ENCODE measurements at places on chromosomes 3 and 15.

GRCh38 chr3:44021651-44022594 is 219.8 kb upstream of the TOPAZ1 start:
- peak; percentile 82 for DNase-seq

GRCh38 chr3:177946048-177946447 is 590.2 kb upstream of the KCNMB2 start:
- DNase-seq, result no peak

DNA sequence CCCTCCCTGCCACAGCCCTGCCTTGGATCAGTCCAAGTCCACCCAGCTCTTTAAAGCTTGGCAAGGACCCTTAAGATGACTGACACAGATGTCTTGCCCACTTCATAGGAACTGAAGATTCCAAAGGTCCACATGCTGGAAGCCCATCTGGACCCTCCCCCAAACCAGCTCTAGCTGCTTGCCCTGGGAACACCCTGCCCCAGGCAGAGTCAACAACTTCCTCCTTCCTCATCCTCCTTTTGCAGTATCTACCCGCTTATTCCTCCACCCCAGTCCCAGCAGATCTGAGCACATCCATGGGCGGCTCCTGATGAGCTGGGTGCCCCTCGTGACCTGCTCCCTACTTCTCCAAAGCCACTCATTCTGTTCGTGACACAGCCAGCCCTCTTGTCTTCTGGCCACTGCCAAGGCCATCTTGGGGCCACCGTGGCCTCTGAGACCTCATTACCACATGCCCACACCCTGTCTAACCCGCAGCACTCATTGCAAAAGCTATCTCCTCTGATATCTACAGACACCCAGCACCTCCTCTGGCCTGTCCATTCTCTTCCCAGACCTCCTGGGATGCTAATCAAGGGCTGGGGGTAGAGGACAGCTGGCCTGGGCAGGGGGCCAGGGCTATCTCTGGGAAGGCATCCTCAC is 2.0 kb upstream of the PFKFB4 start:
- peak; percentile 36 for DNase-seq

GRCh38 chr15:50904211-50904610 is 4.3 kb upstream of the AP4E1 start:
- no peak for DNase-seq

DNA sequence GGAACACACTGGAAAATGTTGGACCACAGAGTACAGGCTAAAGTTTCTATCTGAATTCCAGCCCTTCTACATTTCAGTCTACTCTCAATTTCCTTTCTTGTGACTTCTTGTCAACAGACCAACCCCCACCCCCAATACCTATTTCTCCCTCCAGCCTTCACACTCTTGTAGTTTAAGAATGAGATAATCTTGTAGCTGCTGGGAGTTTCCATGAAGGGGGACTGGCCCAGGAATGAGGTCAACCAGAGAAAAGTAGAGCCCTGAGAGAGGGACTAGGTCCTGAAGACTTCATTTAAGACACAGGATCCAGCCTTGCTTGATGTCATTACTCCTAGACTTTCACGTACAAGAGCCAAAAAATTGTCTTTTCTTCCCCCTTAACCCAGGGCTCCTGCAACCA is 29.5 kb upstream of the FAM107A start:
- no peak for DNase-seq

DNA sequence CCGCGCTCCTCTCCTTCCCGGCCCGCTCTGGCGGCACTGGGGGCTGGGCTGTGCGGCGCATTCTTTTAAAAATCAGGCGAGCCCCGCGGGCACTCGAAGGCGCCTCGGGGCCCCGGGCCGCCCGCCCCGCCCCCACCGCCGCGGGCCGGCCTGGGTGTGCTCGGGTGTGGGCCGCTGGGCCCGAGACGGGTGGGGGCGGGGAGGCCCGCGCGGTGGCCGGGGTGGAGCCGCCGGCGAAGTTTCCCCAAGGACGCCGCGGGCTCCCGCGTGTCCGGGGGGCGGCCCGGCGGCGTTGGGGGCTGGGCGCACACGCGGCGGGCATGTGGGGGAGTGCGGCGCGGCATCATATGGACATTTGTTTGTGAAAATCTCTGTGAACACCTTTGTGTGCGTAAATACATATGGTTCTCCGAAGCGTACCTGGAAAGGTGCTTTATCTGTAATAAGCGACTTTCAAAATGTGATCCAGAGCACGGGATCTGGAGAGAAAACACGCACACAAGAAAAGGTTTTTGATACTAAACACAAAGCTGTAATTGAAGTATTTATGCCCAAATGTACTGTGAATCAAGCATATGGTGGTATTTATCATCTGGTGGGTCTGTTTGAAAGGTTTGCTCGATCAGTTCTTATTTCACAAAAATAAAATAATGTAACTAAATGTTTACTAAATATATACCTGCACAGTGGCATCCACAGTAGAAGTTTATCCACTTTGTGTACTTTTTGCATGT is 612 bp upstream of the TBL1XR1 start:
- peak; percentile 99 for DNase-seq

DNA sequence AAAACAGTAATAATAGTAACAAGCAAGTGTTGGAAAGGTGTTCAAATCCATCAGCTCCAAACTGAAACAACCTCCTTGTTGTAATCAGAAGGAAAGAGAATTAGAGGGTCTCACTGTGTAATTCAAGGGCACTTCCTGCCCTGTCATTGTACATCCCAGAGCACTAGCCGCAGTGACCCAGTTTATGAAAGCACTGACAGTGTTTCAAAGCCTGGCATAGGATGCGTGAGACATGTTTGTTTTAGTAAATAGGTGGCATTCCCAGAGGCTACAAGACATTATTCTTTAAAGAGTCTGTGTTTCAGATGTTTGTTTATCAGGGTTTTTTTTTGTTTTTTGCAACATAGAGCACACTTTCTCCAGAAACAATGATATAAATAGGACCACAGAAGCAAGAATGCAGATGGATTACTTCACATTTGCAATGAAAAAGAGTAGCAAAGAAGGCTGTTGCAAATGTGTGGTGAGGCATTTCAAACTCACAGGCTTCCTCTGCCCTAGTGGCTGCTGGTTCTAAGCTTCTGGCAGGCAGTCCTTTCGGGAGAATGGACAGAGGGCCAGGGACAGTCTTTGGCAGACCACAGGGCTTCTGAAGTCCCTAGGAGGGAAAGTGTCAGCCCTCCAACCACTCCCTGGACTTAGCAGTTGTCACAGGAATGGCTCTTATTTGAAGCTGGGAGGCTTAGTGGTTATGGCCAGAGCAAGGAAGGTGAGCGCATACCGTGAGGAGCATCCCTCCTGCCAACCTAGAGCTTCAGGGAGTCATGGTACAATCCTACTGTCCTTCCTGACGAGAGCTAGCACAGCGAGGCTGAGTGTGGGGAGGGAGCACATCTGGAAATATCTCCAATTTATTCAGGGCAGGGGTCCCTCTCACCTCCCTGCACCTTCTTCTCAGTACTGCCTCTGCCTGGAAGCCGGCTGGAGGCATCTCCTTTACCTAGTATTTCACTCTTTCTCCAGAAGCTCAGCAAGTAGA is 31.4 kb upstream of the TIPARP start:
- DNase-seq, result peak; percentile 42

- no peak for DNase-seq
Measured at GRCh38 chr3:76044601-76045600, 259.6 kb upstream of the ZNF717 start.

DNA sequence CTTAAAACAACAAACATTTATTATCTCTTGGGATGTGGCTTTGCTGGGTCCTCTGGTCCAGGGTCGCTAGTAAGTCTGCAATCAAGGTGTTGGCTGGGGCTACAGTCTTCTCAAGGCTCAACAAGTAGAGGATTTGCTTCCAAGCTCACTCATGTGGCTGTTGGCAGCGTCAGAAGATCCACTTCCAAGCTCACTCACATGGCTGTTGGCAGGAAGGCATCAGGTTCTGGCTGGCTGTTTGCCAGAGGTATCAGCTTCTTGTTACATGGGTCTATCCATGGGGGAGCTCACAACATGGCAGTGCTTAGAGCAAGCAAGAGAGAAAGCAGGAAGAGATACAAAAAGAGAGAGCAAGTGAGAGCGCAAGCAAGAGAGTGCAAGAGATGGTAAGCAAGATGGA is 15.0 kb upstream of the BNC1 start:
- DNase-seq, result no peak

GRCh38 chr3:119559441-119559963 is at the start of gene CD80:
TSS of gene CD80 (minus strand) at chr3:119559614. CDS start at chr3:119557728, 1,886 bp downstream.
- DNase-seq, result no peak

- DNase-seq, result peak; percentile 85
Measured at GRCh38 chr3:134066651-134067530, 37.2 kb upstream of the SLCO2A1 start.

DNA sequence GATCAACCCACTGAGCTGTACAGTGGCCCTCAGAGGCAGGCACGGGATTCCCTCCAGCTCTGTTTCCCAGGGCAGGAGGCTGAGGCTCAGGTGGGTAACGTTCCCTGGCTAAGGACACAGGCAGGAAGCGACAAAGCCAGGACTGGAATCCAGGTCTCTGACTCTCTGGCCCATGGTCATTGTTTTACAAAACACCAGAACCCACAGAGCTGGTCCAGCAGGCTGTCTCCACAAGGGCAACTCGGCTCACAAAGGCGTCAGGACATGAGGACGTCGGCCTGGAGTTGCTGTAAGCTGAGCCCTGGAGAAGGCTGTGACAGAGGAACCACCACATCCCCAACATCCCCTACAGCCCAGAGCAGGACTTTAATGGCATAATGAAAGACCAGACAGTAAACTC is 30.7 kb downstream of the NUP210 start:
- DNase-seq, result peak; percentile 8

DNA sequence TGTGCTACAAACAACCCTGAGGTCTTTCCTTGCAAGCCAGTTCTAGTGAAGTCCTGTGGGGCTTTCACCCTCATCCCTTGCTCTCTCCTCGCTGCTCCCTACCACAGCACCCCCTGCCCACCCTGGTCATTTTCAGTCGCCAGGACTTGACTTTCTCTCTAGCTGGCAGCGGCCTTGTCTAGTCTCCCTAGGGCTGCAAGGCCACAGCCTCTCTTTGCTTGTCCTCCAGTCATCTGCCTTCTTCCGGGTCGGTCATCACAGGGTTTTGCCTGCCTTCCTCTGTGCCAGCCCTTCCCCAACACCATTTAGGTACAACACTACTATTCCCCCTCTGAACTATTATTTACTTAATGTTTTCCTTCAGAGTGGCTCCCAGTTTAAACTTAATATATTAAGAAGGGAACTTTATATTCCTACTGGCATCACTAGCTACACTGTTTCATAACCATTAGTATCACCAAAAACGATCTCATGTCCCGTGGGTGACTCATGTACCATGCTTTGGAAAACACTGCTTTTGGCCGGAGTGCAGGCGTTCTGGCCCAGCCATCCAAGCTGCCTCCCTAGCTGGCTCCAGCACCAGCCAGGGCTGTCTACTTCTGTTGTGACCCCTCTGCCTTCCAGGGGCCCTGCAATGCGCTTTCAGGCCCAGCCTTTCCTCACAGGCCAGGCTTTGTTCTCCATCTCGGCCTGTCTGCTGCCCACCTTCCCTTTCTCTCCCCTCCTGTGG is 21.4 kb downstream of the FAH start:
- DNase-seq, result peak; percentile 93

GRCh38 chr15:29405564-29405963 is 135.9 kb upstream of the NSMCE3 start:
- DNase-seq, result no peak

- DNase-seq, result peak; percentile 58
Measured at GRCh38 chr3:36648241-36649034, 115.9 kb downstream of the DCLK3 start.

DNA sequence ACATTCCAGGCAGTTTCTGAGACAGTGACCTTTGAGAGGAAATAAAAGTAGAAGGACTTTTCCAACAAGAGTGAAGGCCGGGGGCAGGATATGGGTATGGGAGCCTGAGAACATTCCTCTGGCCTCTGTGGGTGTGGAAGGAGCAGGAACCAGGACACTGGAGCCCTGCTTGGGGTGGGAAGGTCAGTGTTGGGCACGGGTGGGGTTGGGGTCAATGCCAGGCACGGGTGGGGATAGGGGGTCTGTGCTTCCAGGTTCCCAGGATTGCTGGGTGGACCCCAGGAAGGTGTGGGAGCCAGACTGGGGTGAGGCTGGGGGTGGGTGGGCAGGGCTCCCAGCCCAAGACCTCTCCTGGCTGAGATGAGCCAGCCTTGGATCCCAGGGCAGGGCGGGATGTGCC is 163.5 kb downstream of the NSMCE3 start:
- peak; percentile 56 for DNase-seq

- DNase-seq, result peak; percentile 60
Measured at GRCh38 chr3:167032267-167032876, 347.7 kb downstream of the ZBBX start.

- DNase-seq, result no peak
Measured at GRCh38 chr3:17151598-17152373, 267.0 kb downstream of the PLCL2 start.

Data from osteoblast (primary cell).